ENCODE measurements at places on chromosomes 11 and 22.

- no peak for DNase-seq
Measured at GRCh38 chr11:42049650-42050049, 590.2 kb upstream of the LRRC4C start.

GRCh38 chr11:128424851-128425285, 162.5 kb downstream of the ETS1 start:
- DNase-seq, result no peak

DNA sequence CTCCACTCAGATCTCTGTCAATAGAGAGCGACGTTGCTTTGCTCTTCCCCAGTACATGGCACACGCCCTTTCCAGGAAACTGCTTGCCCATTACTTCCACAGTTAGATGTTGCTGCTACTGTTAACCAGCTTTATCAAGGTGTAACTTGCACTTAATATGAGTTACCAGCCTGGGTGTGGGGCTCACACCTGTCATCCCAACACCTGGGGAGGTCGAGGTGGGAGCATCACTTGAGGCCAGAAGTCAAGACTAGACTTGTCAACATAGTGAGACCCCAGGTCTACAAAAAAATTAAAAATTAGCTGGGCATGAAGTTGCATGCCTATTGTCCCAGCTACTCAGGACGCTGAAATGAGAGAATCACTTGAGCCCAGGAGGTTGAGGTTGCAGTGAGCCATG, 177.1 kb upstream of the B3GAT1 start:
- no peak for DNase-seq

- no peak for DNase-seq
Measured at GRCh38 chr11:123166071-123166559, 28.9 kb downstream of the CLMP start.

GRCh38 chr22:35452351-35452781, 52.4 kb downstream of the MCM5 start:
- DNase-seq, result no peak

GRCh38 chr11:65655570-65656332, 7.0 kb downstream of the RELA start:
- no peak for DNase-seq

DNA sequence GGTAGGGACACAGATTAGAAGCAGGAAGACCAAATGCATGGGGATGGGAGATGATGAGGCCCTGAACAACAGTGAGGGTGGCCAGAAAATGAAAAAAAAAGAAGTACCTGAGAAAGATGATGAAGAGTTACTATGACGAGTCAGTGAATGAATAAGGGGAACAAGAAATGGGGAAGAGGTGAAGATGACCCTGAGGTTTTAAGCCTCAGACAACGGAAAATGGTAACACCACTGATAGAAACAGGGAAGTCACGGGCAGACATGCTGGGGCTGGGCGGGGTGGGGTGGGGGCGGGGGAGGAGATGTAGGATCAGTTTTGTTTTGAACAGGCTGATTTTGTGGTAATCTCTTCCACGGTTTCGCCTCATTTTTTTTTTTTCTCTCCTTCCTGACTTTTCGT, 205.1 kb upstream of the CADM1 start:
- no peak for DNase-seq

GRCh38 chr22:31173386-31174145, 13.6 kb downstream of the RNF185 start:
- no peak for DNase-seq

- DNase-seq, result peak; percentile 72
Measured at GRCh38 chr11:59556115-59556916, 45.0 kb downstream of the OR4D9 start.

DNA sequence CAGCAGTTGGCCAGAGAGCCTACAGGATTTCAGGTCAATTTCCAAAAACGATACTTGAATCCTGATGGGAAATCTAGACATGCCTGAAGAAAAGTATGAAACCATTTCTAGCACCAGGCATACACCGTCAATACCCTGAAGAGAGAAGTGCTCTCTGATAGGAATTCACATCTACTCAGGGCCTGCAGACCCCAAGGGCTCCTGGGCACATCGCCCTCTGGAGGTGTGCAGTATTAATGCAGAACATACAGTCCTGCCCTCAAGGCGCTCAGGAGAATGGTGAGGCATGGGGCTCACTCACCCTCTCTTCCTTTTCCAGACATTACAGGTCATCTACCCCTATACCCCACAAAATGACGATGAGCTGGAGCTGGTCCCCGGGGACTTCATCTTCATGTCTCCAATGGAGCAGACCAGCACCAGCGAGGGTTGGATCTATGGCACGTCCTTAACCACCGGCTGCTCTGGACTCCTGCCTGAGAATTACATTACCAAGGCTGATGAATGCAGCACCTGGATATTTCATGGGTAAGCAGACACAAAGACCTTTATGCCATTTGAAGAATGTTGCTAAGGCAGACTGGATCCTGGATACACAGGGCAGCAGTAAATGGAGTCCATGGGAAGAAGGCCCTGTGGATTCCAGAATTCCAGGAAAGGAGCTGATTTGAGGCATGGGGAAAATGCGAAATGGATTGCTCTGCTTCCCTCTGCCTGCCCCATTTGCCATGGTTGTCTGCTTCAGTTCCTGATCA, 49.3 kb upstream of the CRTAM start:
- DNase-seq, result no peak

- no peak for DNase-seq
Measured at GRCh38 chr11:45546366-45546765, 119.1 kb downstream of the CHST1 start.

GRCh38 chr11:18322818-18323570, 627 bp downstream of the GTF2H1 start:
- no peak for DNase-seq

GRCh38 chr11:19832086-19832750, 119.6 kb downstream of the NAV2 start:
- DNase-seq, result no peak

GRCh38 chr22:31496735-31497146, 405 bp downstream of the SFI1 start:
- peak; percentile 13 for DNase-seq

DNA sequence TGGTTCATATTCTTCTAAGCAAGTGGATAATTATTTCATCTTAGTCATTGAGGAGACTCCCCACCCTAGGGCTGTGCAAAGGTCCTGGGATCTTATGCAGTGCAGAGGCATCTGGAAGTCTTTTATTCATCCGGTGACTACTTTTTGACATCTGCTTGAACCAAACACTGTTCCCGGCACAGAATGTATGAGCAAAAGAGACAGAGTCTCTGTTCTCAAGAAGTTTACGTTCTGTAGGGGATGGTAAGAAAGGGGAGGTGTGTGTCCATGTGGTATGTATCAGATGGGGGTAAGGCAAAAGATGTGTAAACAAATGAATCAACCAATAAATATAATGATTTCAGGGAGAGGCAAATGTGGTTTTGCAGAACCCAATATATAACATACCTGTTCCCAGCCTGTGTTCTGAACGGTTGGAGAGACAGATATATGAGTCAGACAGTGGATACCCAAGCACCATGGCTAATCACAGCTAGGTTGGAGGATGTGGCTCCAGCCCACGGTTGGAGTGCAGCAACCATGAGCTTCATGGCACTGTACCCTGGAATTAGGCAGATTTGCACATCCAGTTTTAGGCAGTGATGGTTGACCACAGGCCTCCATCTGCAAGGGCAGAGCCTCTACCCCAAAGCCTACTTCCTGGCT, 75.1 kb upstream of the CADM1 start:
- no peak for DNase-seq

- DNase-seq, result peak; percentile 45
Measured at GRCh38 chr11:130431331-130431773, 2.9 kb upstream of the ADAMTS8 start.

- DNase-seq, result no peak
Measured at GRCh38 chr11:113014262-113015097, 53.3 kb downstream of the NCAM1 start.

DNA sequence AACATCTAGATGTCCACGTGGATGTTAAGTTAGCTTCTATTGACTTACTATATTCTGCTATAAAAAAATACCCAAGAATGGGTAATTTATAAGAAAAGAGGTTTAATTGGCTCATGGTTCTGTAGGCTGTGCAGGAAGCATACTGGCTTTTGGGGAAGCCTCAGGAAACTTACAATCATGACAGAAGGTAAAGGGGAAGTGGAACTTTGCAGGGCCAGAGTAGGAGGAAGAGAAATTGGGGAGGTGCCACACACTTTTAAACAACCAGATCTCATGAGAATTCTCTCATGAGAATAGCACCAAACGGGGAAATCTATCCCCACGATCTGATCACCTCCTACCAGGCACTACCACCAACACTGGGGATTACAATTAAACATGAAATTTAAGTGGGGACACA, 689.3 kb downstream of the METTL15 start:
- DNase-seq, result no peak

- DNase-seq, result no peak
Measured at GRCh38 chr11:64787526-64788320, 9.4 kb upstream of the SF1 start.

DNA sequence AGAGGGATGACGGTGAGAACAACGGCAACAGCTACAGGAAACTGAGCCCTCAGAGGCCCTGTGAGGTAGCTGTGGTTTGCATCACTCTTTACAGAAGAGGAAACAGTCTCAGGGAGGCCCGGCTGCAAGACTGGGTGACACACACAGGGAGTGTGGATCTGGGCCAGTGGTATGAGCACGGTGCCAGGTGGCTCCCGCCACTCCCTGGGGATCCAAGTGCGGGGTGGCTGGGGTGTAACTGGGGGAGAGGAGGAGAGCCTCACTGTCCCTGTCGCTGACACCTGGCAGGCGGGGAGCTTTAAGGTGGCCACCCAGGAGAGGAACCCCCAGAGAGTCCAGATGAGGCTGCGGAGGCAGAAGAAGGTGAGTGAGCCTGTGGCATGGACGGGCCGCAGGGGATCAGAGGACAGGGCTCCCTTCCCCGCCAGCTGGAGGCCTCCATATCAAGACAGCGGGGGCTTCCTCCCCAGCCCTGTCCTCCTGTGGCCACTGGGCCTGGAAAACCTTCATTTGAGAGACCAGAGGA, 5.6 kb downstream of the RGL4 start:
- peak; percentile 46 for DNase-seq

- no peak for DNase-seq
Measured at GRCh38 chr11:57288771-57289579, 35.8 kb downstream of the TNKS1BP1 start.

GRCh38 chr11:43546561-43547429, 133.7 kb upstream of the HSD17B12 start:
- no peak for DNase-seq

- no peak for DNase-seq
Measured at GRCh38 chr11:121421149-121421901, 30.8 kb upstream of the SORL1 start.

GRCh38 chr11:120303004-120303637, 22.0 kb upstream of the TLCD5 start:
- DNase-seq, result peak; percentile 17

DNA sequence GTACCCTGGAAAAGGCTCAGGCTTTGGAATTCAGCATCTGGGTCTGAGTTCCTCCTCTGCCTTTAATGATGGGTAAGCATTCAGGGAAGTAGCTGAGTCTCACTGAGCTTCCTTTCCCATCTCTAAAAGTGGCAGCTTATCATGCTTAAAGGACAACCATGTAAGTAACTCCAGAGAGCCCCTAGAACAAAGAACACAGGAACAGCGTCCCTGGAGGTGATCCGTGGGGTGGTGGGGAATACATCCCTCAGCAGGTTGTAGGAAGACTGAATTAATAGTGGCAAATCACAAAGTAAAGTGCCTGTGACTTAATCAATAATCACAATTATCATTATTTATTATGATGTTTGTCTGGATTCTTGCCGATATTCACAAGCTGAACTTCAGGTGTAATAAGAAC, 114.7 kb upstream of the ISX start:
- DNase-seq, result no peak

DNA sequence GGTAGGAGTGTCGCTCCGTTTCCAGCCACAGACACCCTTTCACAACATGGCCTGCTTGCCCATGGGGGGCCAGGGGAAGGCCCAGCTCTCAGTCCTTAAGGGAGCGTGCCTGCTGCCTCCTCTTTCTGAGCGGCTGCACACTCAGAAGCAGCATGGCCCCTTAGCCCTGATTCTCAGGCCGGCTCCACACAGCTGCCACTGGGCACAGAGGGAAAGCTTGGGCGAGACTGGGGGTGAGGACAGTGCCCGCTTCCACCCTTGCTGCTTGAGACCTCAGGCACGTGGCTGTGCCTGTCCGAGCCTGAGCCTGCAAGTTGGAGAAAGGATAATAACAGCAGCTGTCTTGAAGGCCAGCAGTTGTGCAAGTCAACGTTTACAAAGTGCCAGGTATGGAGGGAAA, 416.3 kb downstream of the SHANK2 start:
- DNase-seq, result no peak

- no peak for DNase-seq
Measured at GRCh38 chr22:27798511-27799014, 3.0 kb downstream of the MN1 start.

DNA sequence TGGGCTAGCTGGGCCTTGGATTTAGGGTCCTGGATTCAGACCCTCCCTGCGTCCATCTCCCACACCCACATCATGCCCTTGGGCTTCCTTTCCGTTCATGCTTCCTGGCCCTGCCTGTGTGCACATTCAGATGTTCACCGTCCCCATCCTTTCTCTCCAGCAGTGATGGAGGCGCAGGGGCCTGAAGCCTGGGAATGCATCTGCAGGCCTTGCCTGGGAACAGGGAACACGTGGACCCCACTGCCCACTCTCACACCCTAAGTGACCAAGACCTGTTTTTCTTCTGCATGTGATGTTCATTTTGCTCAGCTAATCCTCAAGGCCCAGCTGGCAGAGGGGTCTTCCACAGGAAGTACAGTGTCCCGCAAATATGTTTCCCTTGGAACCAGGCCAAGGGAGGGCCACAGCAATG, 91.6 kb upstream of the PARVA start:
- DNase-seq, result no peak

DNA sequence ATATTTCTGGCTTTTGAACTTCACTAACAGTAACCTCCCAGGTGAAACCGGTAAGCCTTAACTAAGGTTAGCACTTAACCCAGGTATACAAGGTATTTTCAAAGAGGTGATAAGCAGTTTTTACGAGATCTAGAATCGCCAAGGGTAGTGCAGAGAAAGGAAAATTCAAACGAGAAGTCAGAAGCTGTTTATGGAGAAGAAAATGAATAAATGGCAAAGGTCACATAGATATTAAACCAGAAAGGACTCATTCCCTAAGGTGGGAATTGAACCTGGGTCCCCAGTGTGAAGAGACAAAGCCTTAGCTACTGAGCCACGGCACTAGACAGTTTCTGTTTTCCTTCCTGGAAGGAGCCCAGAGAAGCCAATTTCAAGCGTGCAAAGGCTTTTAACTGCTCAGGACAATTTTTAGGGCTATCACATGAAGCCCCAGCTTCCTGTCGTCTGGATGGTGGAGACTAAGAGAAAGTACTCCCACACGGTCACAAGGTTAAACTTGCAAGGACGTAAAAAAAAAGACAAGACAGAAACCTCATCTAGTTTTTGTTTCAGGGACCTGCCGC, 5.7 kb upstream of the C1QTNF6 start:
- peak; percentile 19 for DNase-seq
